ENCODE measurements at places on chromosomes 12 and 14.

- no peaks in the 10 kb centered on the region for H3K4me1 ChIP-seq
- H3K36me3 ChIP-seq = no peaks in the 10 kb centered on the region
- no peak overlapping the region for H3K4me3 ChIP-seq
- H3K27ac ChIP-seq = no peak overlapping the region
These were observed 27.1 kb downstream of the ALDH1L2 start for GRCh38 chr12:105057174-105057573.

- H3K27ac ChIP-seq = no peak overlapping the region
- H3K4me3 ChIP-seq = no peak overlapping the region
- no peaks in the 10 kb centered on the region for H3K27me3 ChIP-seq
- DNase-seq = no peak
- H3K36me3 ChIP-seq = no peaks in the 10 kb centered on the region
- no peaks in the 10 kb centered on the region for H3K4me1 ChIP-seq
These were observed 43.7 kb upstream of the SELPLG start for GRCh38 chr12:108677381-108677780.

GRCh38 chr12:3964439-3964838, 91.2 kb upstream of the PARP11 start:
- no peak overlapping the region for H3K4me3 ChIP-seq
- peak; percentile 57 for DNase-seq
- H3K36me3 ChIP-seq = no peaks in the 10 kb centered on the region
- 0 out of 2 replicates have a peak, but pooled peaks cover 2% of the 10 kb centered on the region for H3K27me3 ChIP-seq
- peaks cover 4% of the 10 kb centered on the region for H3K4me1 ChIP-seq

DNA sequence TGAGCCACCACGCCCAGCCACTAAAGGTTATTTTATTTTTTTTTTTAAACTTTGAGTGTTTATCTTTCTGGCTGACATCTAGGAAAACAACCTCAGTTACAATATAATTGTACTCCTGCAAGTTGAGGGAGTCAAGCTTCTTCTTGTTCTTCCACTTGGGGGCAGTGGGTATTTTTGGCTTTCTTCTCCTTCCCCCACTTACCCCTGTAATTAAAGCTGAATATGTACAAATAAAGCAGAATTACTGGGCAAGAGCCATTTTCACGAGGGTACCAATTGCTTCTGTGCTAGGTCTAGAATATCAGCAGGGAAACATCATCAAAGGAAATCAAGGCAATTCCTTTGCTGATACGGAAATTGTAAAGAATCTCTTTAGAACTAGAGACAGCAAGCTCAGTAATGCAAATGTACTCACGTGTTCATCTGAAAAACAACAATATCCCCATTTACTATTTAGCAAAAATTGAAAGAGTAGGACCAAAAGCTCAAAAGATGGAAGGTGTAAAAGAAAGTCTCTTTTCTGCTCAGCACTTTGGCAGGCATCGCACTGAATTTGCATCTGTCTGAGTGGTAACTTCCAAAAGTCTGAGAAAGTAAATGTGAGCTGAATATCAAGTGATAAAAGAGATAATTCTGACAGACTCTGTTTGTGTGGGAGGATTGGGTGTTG, 72.8 kb downstream of the TAOK3 start:
- H3K4me1 ChIP-seq = no peaks in the 10 kb centered on the region
- no peak overlapping the region for H3K4me3 ChIP-seq
- DNase-seq = no peak
- no peaks in the 10 kb centered on the region for H3K27me3 ChIP-seq

DNA sequence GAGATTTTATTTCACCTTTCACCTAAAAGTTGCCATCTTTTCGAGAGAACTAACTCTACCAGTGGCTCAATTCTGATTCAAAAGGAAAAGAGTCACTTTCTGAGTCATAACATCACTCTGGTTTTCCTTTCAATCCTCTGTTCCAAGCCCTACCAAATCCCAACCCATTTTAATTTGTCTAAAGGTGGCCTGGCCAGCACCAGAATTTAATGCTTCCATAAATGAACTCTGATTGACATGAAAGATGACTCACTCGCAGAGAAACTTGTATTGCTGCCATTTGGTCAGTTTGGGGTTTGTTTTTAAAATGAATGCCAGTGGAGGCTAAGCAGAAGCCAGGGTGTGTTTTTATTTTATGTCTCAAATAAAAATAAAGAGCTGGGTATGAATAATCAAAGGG, 117.4 kb upstream of the SOX5 start:
- H3K27me3 ChIP-seq = no peaks in the 10 kb centered on the region
- no peaks in the 10 kb centered on the region for H3K36me3 ChIP-seq
- no peak overlapping the region for H3K27ac ChIP-seq
- no peak overlapping the region for H3K4me3 ChIP-seq

DNA sequence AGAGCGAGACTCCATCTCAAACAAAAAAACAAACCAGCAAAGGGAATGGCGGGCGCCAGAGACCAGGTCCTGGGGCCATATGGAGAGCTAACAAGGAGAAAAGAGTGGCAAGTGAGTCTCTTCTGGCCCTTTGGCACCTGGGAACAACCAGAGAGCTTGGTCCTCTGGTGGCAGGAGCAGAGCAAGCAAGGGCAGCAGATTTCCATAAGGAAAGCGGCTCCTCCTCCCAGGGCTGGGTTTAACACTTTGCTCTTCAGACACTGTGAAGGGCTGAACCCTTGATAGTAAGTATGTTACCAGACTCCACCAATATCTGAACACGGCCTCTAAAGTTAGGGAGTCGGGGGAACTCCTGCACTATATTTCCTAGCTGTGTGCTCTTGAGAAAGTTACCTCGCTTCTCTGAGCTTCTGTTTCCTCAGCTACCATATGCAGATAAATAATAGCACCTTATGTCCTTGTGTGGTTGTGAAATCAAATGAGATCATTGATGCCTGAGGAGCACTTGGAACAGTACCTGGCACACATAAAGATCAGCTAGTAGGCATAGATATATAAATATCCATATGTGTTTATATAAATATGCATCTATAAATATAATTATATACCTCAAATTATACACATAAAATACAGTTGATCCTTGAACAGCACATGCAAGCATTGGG, 33.4 kb upstream of the PLEKHG6 start:
- H3K36me3 ChIP-seq = no peaks in the 10 kb centered on the region
- no peak overlapping the region for H3K27ac ChIP-seq
- peaks cover 21% of the 10 kb centered on the region for H3K4me1 ChIP-seq
- H3K4me3 ChIP-seq = no peak overlapping the region
- no peaks in the 10 kb centered on the region for H3K27me3 ChIP-seq

GRCh38 chr12:123242116-123242904, 9.1 kb downstream of the MTRFR start:
- DNase-seq = no peak
- H3K36me3 ChIP-seq = no peaks in the 10 kb centered on the region
- no peaks in the 10 kb centered on the region for H3K4me1 ChIP-seq

GRCh38 chr12:5272018-5272785, 159.7 kb upstream of the NTF3 start:
- H3K27me3 ChIP-seq = no peaks in the 10 kb centered on the region

Data from iPS DF 6.9 (cell line).